ENCODE measurements at places on chromosomes 16 and 17.

- no peak for DNase-seq
Observed at GRCh38 chr17:29593591-29594518, 923 bp downstream of the ANKRD13B start.

DNA sequence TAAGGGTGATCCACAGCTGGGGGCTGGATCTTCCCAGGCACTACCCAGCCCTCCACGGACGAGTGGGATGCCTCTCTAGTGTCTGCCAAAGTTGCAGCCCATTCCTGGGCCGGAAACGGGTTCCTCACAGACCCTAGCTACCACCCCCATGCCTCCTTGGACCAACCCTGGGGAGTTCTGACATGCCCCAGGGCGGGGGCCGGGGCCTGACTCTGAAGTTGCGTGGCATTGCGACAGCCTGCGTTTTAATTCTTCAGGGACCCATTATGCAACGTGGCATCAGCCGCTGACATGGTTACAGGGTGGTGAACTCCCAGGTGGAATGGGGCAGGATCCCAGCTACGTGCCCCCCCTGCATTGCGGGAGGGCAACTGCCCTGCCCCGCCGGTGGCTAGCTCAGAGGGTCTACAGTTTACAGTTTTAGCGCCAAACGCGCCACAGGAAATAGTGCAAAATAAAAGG lies 2.7 kb downstream of the CBX4 start:
- DNase-seq, result no peak

DNA sequence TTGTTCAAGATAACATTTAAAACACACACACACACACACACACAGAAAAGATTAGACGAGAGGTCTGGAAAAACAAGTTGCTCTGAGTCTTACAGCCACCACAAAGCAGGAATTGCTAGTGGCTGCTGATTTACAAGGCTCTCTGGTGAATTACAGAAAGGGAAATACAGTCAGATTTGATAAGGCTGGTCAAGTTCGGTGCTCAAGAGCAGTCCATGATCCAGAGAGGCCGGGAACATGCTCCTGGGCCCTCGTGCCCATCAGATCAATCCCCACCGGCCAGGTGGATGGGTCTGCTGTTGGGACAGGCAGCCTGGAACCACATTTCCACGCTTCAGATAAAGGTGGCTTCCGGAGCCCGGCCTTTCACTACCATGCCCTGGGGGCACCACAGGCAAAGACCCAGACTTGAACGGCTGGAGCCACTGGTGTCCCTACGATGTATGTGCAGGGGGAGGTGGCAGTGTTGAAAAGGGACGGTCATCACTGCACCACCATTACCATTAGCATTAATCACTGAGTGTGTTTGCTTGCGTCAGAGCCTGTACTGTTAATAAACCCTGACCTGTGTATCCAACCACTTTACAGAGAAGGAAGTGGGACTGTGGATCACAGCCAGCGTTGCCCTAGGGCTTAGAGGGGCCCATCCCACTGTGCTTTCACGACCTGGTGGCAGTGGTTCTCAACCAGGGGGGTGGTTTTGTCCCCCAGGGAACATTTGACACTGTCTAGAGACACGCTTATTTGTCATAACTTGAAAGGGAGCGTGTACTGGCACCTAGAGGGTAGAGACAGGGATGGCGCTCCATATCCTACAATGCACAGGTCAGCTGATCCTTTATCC lies 95.1 kb downstream of the XYLT1 start:
- DNase-seq, result no peak

DNA sequence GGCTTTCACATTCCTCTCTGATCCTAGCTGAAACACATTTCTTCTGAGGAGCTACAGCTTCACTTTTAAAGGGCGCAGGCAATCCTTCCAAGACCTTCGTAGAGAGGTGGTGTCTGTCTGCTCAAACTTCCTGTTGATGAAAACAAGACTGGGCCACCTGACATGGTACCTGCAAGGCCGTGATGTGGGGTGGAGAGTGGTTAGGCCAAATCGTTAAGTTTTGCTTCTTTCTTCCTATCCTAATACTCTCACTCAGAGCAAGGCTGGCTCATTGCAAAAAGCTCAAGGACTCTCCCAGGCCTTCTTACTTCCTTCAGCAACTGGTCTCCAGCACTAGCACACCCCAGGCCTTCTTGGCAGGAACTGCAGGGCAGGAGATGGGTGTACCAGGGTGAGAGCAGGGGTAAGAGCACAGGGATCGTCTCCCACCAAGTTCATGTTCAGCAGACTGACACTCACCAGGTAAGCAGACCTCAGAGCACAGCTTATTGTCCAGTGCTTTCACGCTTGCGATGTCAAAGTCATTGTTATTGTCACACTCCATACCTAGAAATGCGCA lies 10.9 kb upstream of the FOXJ1 start:
- no peak for DNase-seq

GRCh38 chr16:22888791-22889190 lies 74.8 kb downstream of the HS3ST2 start:
- DNase-seq, result no peak

Measured in frontal cortex (tissue), 4 donors.